ENCODE measurements at places on chromosomes 5 and 9.

DNA sequence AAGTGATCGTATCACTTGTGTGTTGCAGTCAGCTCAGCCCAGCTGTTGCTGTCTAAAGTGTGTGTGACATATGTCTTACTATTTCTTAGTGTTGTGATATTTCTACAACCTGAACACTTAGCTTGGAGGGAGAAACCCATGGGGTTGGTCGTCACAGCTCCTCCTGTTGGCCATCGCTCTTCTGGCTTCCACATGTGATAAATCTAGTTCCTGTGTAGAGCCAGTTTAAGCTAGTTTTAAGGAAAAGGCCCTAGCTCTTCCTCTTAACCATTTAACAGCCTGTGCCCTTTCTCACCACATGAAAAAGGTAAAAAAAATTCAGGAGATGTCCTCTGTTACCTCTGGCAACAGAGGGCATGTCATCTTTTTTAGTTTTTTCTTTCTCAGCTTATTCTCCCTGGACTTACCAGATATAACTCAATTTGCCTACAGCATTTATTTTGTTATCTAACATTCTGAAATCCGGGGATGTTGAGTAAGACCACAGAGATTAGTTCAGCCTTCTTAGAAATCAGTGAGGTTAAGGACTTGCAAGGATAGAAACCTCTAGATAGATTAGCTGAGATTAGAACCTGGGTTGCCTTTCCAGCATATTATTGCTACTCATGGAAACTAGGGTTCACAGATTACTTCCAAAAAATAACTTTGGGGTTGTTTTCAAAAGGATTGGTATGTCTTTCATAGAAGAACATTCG, 100.4 kb downstream of the GAPVD1 start:
- DNase-seq = no peak

GRCh38 chr5:2739360-2740050, 12.0 kb downstream of the IRX2 start:
- DNase-seq = no peak

DNA sequence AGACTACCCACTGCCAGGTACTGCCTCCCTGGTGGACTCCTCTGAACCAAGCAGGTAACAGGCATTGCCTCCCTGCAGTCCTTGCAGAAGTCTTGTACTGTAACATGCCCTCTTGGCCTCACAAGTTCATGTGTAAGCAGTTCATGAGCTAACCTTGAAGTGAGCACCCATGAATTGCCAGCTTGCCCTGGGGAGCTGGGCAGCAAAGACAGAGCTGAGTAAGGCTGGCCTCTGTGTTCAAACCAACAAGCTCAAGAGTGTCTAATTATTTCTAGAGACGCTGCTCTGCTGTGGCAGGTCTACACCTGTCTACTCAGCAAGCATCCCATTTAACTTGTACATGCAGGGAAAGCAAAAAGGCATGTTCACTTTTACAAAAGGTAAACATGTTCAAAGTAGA, 113.5 kb downstream of the FEM1C start:
- no peak for DNase-seq

- no peak for DNase-seq
Measured at GRCh38 chr5:11607944-11608483, 296.2 kb downstream of the CTNND2 start.

DNA sequence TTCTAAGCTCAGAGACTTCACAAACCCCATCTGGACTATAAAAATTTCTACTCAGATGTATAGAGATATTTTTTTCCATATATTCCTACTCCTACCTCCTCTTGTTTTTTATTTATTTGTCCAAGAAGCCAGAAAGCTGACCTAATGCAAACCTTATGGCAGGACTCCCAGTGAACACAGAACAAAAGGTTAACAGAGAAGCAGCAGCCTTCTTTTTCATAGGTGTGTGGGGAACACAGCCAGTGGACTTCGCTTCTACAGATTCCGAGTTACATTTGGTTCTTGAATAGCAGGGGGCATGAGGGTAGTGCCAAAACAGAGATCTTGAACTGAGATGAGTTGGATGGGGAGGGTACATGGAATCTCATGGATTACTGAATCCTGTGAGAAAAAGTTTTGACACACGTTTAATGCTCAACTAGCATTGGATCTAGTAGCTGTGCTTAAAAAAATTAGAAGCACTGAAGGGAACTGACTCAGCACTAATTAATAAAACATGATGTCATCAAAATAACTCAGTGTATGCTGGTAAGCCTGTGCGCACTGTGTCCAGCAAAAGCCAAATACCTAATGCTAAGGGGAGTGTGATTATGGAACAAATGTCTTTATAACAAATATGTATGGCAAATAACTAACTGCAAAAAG, 240.1 kb downstream of the GABRB2 start:
- no peak for DNase-seq

GRCh38 chr9:105859428-105860091, 165.2 kb downstream of the TMEM38B start:
- DNase-seq = no peak

- DNase-seq = no peak
Measured at GRCh38 chr5:179461576-179461975, 88.8 kb upstream of the RUFY1 start.

DNA sequence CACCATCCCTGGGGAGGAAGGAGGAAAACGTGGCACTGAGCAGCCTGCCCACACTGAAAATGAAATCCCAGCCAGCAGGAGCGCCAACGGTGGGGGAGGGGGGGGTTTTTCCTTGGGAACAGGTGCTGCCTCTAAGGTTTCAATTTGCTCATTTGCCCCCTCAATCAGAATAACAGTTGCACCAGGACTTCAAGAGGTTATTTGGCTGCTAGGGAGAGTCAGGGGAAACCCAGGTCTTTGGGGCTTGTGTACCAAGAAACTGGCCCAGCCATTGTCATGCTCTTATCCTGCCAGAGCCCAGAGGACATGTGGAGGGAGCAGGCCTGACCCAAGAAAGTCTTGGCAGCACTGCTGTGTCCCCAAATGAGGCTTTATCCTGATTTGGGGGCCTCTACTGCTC, 66.5 kb downstream of the NDFIP1 start:
- DNase-seq = no peak

DNA sequence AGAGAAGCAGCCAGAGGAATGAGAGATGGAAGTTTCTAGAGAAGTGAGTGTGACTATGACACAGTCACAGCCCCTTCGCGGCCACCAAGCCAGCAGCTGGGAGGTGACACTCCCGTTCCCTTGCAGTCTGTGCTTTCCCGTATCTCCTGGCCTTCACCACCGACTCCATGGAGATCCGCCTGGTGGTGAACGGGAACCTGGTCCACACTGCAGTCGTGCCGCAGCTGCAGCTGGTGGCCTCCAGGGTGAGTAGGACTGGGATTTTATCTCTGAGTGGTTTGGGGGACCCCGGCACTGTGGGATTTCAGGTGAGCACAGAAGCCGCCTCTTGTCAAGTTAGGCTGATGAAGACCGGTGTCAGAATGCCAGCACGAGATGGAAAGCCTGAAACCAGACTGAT, 12.1 kb upstream of the SLC2A8 start:
- no peak for DNase-seq

- no peak for DNase-seq
Measured at GRCh38 chr9:13857521-13857920, 456.4 kb downstream of the NFIB start.

DNA sequence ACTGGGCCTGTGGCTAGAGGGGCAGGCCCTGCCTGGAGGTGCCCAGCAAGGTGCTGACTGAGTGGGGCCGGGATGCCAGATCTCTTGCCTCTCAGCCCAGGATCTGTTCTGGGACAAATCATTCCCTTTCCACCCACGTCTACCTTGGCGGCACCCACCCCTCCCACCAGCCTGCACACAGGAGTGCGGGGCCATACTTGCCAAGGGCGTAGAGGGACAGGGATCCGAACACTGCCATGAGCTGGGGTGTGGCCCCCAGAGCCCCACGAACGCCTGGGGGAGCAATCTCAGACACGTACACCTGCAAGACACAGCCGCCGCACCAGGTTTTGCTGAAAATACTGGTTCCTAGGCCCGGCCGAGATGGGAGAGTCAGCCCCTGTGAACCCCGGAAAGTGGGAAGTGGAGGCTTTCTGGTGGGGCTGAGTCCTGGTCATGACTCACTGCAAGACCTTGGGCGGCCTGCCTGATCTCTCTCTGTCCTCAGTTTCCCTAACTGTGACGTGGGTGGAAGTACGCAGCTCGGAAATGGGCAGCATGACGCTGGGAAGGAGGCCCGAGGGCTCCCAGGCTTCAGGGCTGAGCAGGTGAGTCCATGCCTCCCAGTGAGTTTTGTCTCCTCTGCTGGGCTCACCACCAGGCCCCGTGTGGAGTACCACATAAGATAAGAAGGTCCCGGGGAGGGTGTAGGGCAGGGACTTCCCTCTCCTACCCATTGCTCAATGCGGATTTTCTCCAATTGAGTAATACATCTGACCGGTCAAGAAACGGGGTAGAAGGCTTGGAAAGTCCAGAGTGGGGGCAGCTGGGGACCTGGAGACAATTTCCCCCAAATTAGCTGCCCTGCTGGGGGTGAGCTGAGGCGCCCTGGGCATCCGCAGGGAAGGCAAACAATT, 2.6 kb downstream of the SLC2A6 start:
- DNase-seq = no peak

DNA sequence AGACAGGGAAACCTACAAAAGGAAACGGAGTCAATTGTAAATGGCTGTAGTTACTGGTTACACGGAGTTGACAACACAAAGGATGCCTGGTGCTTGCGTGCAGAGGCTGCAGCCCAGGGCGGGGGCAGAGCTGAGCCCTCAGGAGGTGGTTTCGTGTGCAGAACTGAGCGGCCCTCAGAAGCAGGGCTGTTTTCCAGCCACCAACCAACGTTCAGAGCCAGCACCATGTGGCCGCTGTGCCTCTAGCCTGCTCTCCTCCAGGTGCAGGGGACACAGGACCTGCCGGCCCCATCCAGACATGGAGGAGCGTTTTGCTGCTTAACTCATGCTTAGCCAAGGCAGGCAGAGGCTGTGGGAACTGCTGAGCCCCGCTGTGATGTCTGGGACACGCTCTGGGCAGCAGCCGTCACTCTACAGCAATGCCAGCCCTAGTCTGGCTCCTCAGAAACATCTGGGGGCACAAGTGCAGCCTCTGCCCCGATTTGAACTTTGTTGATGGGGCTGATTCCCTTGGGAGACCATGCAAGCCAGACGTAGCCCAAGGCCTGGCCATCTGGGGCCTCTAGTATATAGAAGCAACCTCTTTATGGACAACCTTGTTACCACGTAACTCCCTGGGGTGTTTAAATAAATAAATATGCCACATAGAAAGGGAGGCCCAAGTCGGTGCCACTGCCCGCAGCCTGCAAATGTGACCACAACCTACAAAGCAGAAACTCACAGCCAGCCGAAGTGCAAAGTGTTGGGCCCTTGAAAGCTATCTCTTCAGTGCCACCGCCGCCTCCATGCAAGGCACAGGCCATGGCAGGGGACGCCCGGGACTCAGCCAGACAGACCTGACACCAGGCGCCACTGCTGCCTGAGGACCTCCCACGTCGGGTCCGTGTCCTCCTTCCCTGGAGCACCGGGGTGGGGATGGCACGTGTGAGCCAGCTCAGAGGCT, 42.1 kb downstream of the NKD2 start:
- DNase-seq = no peak

- DNase-seq = no peak
Measured at GRCh38 chr9:77673941-77674791, 26.0 kb upstream of the GNA14 start.

- no peak for DNase-seq
Measured at GRCh38 chr5:126745259-126745992, 31.5 kb upstream of the LMNB1 start.

DNA sequence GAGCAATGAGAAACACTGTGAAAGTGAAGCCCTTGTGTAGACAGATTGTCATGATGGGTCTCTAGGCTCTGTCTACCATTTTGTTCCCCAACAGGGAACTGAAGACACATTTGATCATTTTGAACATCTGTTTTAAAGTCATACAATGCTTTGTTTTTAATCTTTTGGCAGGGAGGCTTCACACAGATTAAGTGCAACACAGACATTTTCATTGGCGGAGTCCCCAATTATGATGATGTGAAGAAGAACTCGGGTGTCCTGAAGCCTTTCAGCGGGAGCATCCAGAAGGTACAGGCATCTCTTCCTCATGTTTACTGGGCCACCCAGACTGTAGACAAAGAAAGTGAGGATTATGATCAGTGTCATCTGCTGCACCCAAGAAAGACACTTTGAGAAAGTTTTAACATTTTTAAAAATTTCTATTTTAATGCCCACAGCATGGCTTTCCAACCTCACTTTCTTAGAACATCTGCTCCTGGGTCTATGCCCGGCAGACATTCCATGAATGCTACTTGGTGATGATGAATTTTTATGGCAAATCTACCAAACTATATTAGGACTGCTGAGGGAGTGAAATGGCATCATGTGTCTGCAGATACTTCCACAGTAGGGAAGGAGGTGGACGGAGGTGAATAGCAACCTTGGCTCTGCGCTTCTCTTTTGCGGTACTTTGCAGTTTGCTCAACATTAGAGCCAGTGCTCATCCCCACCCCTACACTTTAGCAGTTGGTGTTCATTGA, 121.3 kb downstream of the LIFR start:
- no peak for DNase-seq

DNA sequence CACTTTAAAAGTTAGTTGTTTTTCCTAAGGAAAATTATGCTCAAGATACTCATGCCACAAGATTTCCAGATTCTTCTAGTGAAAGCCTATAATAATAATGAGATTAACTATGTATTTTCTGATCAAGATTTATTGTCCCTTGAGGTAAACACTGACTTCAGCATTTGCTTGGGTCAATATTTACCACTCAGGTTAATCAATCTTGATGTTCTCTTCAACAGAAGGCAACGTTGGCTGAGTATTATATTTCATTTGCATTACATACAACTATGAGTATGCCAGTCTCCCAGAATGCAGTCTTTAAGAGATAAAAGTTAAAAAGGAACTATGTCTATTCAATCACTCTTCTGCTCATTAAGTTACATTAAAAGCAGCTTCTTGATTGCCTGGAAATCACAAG, 115.6 kb downstream of the GPR21 start:
- no peak for DNase-seq

GRCh38 chr9:12813960-12814876, 39.4 kb downstream of the LURAP1L start:
- no peak for DNase-seq

DNA sequence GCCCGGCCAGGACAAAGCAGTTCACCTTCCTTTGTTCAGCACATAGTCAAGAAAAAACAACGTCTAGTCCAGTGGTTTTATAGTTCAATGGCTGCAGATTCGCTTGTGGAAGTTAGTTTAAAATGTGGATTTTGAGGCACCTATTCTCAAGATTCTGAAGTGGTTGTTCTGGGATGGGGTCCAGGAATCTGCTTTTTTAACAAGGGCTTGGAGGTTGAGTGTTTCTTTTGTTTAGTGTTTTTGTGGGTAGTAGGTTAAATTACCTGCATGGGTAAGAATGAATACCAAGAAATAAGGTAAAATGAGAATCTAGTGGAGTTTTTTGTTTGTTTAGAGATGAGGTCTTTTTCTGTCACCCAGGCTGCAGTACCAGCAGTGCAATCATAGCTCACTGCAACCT, 28.4 kb upstream of the NADK2 start:
- no peak for DNase-seq

GRCh38 chr9:15469862-15470261, 40.9 kb downstream of the PSIP1 start:
- no peak for DNase-seq

DNA sequence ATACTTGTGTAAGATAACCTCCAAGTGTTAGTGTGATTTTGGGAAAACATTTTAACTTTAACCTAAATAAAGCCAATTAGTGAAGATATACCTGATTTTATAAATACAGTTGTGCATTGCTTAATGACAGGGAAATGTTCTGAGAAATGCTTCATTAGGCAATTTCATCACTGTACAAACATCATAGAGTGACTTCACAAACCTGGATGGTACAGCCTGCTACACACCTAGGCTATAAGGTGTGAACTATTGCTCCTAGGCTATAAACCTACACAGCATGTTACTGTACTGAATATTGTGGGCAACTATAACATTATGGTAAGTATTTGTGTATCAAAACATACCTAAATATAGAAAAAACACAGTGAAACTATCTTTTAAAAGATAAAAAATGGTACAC, 166.8 kb upstream of the TARS1 start:
- no peak for DNase-seq
